ENCODE measurements at places on chromosomes 1 and 21.

GRCh38 chr21:42623694-42624093 is 29.7 kb upstream of the PDE9A start:
- no peak for DNase-seq

- no peak for DNase-seq
These were observed 66.5 kb downstream of the UBE2T start for GRCh38 chr1:202275061-202275770.

DNA sequence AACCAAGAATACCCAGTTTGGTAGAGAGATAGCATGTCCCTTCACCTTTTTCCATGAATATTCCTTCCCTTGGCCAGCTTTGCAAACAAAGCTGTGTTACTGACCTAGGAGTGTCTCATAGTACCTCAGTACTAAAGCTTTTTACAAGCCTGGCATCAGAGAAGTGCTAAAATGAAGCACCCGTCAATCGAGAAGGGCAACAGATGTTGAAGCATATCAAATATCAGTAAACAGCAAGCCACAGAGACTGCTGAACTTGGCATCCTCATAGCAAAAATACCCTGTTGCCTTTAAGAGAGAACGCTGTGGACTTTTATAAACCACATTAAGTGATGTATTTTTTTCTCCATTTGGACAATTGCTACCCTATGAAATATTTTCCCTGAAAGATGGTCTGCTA is 128.6 kb upstream of the HOOK1 start:
- no peak for DNase-seq

DNA sequence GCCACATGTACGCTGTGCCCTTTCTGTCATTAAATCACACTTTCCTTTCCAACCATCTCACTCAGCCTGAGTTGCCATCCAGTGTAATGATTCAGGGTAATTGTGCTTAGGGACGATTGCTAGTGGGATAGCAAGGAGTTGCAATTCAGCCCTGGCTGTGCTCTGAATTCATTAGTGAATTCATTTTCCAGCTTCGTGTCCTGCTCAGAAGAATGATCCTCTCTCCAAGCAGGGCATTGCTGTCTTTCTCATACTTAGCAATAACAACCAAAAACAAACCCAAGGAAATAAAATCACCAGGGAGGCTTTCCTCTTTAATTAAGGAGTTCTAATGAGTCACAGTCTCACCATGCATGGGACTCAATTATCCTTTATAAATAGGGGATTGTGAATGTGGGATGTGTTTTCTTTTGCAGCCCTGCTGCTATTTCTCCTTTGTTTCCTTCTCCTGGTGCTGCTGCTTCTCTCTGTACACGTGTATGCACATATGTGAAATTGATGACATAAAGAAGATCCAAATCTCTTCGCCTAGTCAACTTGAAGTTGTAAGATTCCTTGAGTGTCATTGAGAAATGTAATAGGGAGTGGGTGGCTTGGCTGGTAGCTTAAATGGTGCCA is 167.0 kb downstream of the TSEN15 start:
- DNase-seq: no peak

GRCh38 chr1:156075162-156075561 is 7.1 kb downstream of the MEX3A start:
- DNase-seq: no peak

DNA sequence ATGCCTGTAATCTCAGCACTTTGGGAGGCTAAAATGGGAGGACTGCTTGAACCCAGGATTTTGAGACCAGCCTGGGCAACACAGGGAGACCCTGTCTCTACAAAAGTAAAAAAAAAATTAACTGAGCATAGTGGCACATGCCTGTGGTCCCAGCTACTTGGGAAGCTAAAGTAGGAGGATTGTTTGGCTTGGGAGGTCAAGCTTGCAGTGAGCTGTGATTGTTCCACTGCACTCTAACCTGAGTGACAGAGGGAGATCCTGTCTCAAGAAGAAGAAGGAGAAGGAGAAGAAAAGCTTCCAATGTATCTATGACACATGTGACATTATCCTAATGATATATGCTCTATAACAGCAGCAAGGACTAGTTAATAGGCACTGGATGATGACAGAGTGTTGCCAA is 20.1 kb upstream of the ARHGAP29 start:
- no peak for DNase-seq

GRCh38 chr21:37535130-37535529 is 168.6 kb downstream of the DYRK1A start:
- DNase-seq: no peak

GRCh38 chr1:97826820-97827219 is 94.0 kb downstream of the DPYD start:
- no peak for DNase-seq

- DNase-seq: no peak
These were observed 623.9 kb upstream of the NR5A2 start for GRCh38 chr1:199403531-199404116.

DNA sequence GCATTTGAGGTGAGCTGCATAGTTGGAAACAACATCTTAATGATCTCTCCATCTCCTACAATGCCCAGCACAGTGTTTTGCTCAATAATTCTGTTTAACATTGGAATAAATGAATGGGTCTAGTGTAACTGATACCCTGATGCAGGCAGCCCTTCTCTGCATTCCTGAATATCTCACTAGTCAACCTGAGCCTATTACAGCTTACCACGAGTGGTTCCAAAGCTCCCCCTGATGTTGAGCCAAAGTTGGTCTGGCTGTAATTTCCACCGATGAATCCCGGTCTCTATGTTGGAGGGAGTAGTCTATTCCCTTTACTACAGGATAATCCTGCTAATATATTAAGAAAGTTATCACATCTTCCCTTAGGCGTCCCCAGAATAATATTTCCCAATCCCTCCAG is 63.8 kb downstream of the ZBTB18 start:
- DNase-seq: no peak

DNA sequence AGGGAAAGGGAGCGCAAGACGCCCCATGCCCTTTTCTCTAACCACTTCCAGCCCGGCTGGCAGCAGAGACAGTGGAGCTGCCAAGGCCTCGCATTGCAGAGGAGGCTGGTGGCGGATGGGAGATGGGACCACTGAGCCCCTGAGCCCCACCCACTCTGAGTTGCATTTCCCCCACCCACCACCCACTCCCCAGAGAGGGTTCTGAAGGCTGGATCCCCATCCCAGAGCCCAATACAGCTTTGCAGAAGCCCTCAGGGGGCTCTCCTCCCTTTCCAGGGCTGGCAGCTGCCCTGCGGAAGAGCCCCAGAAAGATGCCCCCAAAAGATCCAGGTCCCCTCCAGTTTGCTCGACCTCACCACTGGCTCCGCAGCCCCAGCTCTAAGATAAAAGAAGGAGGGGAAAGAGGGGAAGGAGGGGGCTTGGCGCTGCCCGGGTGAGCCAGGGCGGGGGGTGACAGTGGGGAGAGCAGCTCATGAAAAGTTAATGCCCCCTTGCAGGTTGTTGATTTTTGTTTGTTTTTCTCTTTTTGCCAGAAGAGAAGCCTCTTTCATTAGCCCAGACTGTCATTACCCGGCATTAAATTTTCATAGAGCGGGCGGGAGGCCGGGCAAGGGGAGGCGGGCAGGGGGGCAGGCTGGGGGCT is 38.4 kb upstream of the CASZ1 start:
- no peak for DNase-seq

GRCh38 chr1:244730153-244730933 is 77.4 kb downstream of the DESI2 start:
- no peak for DNase-seq

- DNase-seq: no peak
These were observed 117.7 kb downstream of the SIM2 start for GRCh38 chr21:36816561-36817130.

GRCh38 chr1:239739919-239740318 is 351.8 kb upstream of the FMN2 start:
- DNase-seq: no peak

DNA sequence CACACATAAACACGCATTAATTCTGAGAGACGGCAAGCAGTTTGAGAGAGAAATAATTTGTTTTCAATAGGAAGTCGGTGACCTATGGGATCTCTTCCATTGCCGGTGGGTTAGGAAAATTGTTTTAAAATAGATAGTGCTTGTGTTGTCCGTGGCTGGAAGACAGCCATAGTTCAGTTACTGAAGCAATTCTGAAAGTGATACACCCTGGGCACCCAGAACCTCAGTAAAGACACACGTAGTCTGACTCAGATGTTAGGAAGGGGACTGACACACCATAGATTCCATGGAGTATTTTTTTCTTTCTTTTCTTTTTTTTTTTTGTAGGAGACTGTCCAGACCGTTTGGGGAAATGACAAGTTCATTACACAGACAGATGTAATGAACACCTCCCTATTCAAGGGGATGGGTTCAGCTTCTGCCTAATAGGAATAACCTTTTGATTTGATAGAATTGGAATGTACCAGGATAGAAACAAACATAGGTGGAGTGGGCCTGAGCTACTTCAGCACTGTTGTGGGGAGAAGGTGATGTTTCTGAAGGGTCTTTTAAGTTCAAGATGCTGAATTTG is 1.6 kb downstream of the C1orf21 start:
- DNase-seq: no peak

DNA sequence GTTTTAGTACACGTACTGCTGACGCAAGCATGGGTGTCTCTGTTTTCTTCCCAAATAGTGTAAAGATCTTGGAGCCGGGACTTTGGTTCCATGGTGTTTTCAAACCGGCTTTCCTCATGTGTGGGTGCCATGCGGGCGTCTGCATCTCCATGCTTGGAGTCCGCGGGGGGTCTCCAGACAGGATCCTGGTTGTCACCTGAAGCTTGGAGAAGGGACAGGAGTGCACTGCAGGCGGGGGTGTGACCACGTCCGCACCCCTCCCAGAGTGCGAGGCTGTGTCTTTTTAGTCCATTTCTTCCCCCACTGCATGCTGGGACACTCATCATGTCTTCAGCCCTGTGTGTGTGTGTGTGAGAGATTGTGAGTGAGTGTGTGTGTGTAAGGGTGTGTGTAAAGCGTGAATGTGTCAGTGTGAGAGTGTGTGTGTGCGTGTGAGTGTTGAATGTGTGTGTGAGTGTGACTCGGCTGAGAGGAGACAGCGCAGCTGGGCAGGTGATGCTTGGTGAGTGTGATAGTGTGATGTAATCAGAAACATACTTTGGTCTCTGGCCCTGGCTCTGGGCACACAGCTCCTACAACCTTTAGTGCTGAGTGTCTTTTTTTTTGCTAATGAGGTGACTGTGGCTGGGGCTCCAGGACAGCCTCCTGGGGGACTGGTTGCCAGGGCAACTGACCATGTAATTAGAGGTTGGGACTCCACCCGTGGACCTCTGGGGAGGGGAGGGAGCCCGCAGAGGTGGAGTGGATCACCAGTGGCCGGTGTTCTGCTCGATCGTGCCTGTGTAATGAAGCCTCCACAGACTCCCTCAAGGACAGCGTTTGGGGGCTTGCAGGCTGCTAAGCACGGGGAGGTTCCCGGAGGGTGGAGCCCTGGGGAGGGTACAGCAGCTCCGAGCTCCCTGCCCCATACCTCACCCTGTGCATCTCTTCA is 55.1 kb downstream of the AGPAT3 start:
- no peak for DNase-seq

- no peak for DNase-seq
These were observed 483.0 kb downstream of the NCAM2 start for GRCh38 chr21:21481239-21481638.

DNA sequence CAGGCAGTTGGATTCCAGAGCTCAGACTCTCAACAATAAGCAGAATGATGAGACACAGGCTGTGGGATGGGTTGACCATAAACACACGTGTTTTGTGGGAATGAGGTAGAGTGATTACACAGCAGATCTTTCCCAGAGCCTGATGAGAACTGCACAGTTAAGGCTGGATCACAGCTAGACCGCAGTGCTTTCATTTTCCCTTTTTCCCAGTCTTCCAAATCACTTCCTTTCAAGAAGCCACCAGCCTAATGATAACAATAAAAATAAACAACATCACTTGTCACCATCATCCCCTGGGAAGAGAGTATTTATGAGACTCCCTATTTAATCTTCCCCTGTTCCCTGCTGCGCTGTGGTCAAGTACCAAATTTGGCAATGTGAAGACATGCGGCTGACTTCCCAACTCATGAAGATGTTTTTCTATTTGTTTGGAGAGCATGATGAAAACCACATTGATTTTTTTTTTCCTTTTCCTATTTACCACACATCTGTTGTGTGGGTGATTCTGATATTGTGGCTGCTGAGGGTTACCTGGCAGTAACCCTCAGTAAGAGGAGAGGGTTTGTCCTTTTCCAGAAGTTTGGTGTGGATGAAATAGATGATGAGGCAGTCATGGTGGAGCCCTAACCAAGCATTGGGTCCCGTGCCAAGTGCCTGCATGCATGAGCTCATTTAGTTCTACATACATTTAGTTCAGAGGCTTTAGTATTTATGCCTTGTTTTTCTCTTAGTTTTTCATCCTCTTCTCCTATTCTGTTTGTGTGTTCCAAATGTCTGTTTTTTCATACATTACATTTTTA is 248.9 kb upstream of the HOOK1 start:
- no peak for DNase-seq

DNA sequence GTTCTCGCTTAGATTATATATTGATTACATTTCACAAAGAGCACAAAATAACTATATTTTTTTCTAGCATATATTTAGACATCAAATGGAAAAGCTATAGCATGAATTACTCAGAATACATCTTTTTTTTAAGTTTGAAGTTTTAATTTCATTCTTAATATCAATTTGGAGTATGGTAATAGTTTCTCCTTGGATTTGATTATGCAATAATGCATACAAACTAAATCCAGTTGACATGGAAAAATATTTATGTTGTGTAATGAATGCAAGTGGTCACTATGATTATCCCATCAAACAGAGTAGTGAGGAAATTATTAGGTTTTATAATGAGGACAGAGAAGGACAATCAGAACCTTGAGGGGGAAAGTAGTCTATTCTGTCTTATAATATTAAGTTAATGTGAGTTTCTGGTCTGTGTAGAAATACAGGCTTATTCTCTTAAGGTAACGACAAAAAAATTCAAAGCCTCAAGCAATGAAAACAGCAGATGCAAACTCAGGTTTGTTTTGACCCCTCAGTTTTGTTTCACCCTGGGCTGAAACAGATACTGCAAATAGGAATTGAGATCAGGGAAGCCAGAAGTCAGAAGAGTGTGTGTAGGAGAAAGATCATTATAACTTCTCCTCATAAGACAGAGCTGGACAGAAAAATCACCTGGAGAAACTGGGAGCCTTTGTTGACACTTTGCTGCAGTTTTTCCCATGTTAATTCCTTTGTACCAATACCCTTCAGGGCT is 23.7 kb downstream of the LRRC8B start:
- DNase-seq: no peak

DNA sequence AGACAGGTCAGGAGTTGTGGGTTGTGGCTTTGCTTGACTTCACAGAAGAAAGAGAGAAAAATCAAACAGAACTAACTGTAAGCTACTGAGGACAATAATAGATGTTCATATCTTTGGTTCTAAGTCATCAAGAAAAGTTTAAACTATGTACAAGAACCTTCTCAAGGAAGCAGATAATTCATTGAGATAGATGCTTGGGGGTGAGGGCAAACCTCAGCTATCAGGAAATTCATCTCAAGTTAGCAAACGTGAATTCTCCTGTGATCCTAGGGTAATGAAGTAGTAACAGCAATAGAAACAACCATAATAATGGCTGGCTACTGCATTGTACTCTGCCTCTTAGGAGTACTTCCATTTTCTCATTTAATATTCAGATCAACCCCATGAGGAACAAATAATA is 506.2 kb downstream of the PLPP3 start:
- no peak for DNase-seq

All from iPS DF 6.9 (cell line).